Coronary artery (tissue), 2 donors: ENCODE measurements at places on chromosomes 3 and 15.
A peak's percentile ranks its signal among the peaks of the same experiment; 100 is the strongest.

GRCh38 chr15:37788330-37788729 lies 146.1 kb upstream of the TMCO5A start:
- DNase-seq = no peak

GRCh38 chr3:50357481-50357880 lies 1.8 kb downstream of the TMEM115 start:
- DNase-seq = no peak

DNA sequence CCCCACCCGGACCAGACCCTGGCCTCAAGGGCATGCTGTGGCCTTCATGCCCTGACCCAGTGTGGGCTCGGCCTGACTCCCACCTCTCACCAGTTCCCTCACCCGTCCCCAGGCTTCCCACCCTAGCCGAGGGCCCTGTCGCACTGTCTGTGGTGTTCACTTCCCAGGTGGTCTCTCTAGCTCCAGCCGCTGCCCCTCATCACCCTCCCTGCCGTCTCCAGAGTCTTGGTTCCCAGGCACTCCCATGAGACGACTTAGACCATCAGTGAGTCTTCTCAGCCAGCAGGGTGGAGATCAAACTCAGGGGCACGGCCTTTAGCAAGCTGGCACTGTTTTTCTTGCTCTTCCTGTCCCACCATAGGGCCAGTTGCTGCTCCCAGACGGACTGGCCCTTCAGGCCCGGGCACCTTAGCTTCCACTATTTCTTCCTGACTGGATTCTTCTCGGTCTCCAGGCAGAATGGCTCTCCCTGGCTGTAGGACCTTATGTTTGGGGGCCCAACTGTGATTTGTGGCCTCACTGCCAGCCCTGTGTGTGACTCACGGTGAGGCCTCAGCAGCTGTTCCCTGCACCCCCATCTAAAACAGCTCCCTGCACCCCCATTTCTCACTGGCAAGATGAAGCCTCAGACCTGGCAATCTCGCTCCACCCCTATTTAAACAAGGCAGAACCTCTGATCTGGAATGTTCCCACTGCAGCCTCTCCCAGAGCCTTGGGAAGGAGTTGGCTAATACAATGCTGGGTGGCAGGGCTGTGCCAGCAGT lies 9.4 kb upstream of the PCSK6 start:
- DNase-seq = no peak

DNA sequence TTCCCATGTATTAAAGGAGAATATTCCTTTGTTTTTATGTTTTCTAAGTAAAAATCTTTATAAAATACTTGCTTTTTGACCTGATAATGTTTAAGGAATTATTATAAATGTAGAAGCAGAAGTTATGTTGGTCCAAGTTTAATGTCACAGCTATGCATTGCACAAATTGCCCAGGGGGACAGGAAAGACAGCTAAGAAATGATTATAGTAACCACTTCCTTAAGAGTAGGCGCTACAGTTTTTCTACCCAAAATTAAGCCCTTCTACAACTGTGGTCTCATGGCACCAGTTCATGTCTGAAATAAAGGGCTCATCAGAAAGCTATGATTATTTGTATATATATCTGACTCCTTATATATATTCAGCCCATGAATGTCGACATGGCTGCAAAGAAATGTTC lies 176.4 kb downstream of the GBE1 start:
- no peak for DNase-seq

- no peak for DNase-seq
These were observed 57.0 kb downstream of the IQSEC1 start for GRCh38 chr3:13016083-13016720.

DNA sequence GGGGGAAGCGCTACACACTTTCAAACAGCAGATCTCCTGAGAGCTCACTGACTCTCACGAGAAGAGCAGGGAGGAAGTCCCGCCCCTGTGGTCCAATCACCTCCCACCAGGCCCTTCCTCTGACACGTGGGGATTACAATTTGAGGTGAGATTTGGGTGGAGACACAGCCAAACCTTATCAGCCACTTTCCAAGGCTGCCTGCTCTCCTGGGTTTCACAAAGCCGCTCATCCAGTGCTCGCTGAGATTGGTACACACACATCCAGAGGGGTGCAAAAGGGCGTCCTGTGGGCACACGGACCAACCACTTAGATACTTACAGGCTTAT lies 23.1 kb downstream of the XXYLT1 start:
- DNase-seq = peak; percentile 46

GRCh38 chr3:123157209-123157597 lies 44.5 kb upstream of the SEC22A start:
- no peak for DNase-seq

DNA sequence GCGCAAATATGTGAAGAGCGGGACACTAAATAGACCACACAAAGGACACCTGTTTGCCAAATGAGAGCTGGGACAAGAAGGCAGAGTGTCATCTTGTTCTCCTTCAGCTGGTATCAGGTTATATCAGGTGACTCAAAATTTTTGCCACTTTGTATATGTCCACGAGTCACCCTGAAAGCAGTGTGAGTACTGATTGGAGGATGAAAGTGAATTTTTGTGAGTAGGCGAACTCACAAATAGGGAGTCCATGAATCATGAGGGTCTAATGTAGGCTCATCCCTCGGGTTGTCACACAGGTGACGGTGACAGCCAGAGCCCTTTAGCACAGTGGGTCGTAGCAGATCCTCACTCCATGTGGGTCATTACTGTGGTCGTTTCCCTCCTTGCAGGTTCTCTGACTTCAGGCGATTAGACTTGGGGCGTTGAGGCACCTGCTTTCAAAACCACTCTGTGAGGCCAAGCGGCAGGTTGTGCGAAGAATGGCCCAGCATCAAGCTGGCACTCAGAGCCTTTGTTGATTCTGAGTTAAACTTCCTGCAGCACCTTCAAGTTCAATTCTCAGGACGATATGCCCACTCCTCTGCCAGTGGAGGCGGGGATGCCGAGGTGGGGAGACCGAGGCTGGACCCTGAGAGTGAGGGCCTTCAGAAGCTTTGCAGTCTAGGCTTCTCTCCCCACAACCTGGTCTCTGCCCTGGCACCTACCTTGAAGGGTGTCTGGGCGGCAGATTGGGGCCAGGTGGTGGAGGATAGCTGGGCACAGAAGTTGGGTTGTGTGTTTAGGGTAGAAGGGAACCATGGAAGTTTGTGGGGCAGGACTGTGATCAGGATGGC lies 173.8 kb downstream of the SMAD6 start:
- DNase-seq = peak; percentile 66

GRCh38 chr3:83096-83495 lies 113.5 kb upstream of the CHL1 start:
- no peak for DNase-seq
